ENCODE measurements at places on chromosomes 4 and X. TPM values are rescaled to one million over a fixed set of nuclear protein-coding genes. Genes with fewer than 3 reads are reported as not detected.

- no peak for DNase-seq
These were observed 3.4 kb downstream of the GABRA2 start for GRCh38 chr4:46386570-46386969.

LNX1 gene
- 0.34 TPM for total RNA-seq

- no peak for DNase-seq
These were observed 13.7 kb upstream of the TLR8 start for GRCh38 chrX:12892716-12893115.

- no peak for DNase-seq
These were observed 121.5 kb upstream of the NR3C2 start for GRCh38 chr4:148563684-148564083.

DNA sequence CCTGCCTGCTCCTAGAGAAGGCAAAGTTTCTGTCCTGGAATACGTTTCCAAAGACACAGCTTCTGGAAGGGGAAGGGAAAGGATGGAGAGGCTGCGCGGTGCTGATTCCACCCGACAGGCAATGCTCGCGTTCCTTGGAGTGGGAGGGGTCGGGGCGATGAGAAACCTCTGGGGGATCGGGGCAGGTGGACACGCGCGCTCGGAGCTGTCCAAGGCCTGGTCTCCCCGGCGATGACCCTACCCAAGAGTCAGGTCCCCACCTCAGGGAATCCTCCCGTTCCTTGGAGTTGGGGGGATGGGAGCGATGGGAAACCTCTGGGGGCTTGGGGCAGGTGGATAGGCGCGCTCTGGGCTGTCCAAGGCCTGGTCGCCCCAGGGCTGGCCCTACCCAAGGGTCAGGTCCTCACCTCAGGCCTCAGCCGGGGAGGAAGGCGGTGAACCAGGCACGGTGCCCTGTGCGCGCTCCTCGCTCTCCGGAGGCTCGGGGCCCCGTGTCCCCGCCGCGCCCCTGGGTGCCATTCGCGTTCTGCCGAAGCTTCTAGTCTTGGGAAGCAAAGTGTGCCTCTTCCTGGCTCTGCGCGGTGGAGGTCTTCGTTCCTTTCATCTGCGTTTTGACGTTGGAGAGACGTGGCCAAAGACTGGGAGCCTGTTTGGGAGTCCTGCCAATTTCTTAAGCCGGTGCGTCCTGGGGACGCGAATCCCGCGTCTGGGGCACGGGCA lies 10.6 kb upstream of the SHOX start:
- no peak for DNase-seq

NAA11 gene
- total RNA-seq = not detected

GRCh38 chr4:24076811-24077210 lies 187.0 kb upstream of the PPARGC1A start:
- no peak for DNase-seq

DNA sequence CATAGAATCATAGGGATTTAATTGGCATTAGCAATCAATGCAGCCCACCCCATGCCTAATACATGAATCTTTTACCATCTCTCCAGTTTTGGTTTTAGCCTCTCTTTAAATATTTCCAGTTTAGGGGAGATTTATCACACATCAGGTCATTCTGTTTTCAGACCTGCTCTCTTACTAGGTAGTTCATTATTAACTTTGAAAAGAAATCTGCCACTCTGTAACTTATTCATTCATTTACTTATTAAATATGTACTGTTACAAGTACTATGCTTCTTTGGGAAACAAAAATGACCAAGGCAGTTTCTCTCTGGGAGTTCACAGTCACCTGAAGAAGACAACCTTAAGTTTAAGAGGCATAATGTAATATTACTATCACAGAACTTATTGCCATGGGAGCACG lies 62.1 kb downstream of the USO1 start:
- no peak for DNase-seq

GPR173 gene
- 0.35 TPM for total RNA-seq

CFAP99 gene
- not detected for total RNA-seq

- DNase-seq = peak; percentile 64
These were observed 39.7 kb downstream of the VEGFC start for GRCh38 chr4:176753049-176753448.

CABS1 gene
- not detected for total RNA-seq

ACE2 gene
- total RNA-seq = 0.07 TPM

DNA sequence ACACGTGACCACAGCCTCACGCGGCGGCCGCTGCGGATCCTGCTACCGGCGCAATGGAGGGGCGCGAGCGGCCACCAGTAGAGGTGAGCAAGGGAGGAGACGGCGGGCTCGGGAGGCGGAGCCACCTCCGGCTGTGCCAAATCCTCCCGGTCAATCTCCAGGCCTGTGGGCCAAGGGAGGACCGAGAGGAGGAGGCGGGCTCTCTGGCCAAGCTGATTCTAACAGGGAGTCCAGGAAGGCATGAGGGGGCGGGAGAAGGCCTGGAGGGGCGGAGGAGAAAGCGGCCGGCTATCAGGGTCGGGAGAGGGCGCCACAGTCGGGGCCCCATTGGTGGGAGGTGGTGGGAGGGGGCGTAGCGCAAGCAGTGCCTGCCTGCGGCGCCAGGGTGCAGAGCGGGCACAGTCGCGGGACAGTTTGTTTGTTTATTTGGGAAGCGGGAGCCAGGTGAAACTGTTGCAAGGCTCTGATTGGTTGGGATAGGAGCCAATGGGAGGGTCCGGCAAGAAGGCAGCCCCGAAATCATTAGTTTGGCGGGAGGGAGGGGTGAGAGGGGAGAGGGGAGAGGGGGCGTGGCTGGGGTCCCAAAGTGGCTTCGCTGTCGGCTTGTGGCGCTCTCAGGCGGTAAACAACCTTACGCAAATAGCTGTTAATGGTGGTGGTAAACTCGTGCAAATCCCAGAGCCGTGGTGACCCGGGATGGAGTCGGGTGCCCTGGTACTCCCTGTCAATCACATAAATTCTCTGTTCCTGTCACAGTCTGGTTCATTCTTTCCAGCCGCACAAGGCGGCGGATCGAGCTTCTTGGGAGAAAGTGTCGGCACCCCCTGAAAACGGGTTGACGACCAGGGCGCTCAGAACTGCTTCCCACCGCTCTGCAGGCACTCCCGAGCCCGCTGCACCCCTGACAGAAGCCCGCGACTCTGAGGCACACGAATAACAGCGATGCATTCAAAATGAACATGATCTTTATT lies at the start of gene IRS4:
TSS of gene IRS4 (minus strand) at position 55 of the 971 bp plus-strand sequence.
- no peak for DNase-seq

All from foreskin keratinocyte (primary cell).